Cardiac muscle cell (in vitro differentiated cells and primary cell): ENCODE measurements at places on chromosomes 2 and 18.
A peak's percentile ranks its signal among the peaks of the same experiment; 100 is the strongest.

DNA sequence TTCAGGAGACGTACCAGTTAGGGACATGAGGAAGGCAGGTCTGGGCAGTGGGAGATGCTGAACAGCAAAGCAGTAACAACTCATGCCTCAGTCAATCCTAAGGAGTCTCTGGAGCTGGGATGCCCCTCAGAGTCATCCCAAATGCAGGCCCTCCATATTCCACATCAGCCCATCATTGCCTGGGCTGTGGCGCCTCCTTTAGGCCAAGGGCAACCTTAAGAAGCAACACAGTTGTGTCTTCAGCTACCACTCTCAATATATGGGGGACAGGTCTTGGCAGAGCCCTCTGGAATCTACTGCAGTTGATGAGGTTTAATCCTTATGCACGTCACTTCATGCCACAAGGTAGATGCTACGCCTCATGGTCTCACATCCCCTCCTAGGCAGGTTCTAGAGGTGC lies 682.0 kb upstream of the RAB6C start:
- H3K27me3 ChIP-seq: no peaks in the 10 kb centered on the region
- DNase-seq: no peak
- no peaks in the 10 kb centered on the region for H3K36me3 ChIP-seq
- H3K4me3 ChIP-seq: no peak overlapping the region
- H3K27ac ChIP-seq: no peak overlapping the region
- no peaks in the 10 kb centered on the region for H3K4me1 ChIP-seq

GRCh38 chr2:74817304-74817675 lies 16.6 kb upstream of the HK2 start:
- peak overlapping the region; percentile 85 for H3K27ac ChIP-seq
- H3K27me3 ChIP-seq: no peaks in the 10 kb centered on the region
- no peak overlapping the region for H3K4me3 ChIP-seq

DNA sequence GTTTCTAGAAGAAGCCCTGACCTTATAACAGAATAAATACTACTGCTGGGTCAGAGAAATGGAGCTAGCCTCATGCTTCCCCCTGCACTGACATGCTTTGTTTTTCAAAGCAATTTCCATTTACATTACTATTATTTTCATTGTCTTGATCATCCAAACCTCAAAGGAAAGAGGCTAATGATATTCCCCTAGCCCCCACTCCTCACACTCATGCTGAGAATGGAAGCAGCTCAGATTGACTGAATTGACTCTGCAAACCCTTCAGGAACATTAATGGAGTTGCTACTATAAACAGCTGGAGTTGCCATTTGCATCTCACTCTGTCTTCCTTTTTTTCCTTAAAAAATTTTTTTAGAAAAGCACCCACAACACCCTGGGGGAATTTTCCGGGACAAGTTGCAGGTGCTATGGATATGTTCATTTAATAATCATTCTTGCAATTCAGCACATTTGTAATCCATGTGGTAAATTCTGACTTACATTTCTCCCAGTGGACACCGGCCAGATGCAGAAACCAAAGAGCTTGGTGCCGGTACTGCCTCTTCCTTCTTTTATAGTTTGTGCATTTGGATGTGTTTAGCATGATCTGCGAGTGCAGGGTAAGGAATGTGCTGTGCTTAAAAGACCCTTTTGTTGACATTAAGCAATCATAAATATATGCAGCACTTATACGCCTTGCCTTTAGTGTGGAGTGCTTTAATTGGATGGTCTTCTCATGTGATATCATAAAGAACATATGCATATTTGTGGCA lies 103.3 kb upstream of the OSR1 start:
- no peak overlapping the region for H3K27ac ChIP-seq
- no peak overlapping the region for H3K4me3 ChIP-seq
- no peaks in the 10 kb centered on the region for H3K36me3 ChIP-seq
- peak; percentile 17 for DNase-seq
- H3K4me1 ChIP-seq: no peaks in the 10 kb centered on the region

DNA sequence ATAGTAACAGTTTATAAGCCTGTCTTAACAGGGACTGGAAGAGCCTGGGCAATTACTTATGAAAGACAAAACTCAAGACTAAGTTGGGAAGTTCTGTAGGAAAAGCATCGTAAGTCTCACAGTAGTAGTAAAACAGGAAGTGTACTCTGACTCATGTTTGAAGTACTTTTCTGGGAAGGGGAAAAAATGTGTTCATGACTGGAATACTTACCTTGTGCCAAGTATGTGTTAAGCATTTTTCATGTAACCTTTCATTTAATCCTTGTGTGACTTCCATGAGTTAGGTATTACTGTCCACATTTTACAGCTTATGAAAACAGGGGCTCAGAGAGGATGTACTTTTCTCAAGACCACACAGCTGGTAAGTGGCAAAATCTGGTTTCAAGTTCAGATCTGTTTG lies 13.7 kb upstream of the SKOR2 start:
- DNase-seq: peak; percentile 31
- H3K4me3 ChIP-seq: no peak overlapping the region
- H3K4me1 ChIP-seq: peaks cover 6% of the 10 kb centered on the region
- peaks cover 87% of the 10 kb centered on the region for H3K27me3 ChIP-seq
- H3K27ac ChIP-seq: no peak overlapping the region
- no peaks in the 10 kb centered on the region for H3K36me3 ChIP-seq

GRCh38 chr2:109473616-109474318 lies 140.0 kb downstream of the SEPTIN10 start:
- no peak for DNase-seq
- no peaks in the 10 kb centered on the region for H3K27me3 ChIP-seq
- H3K36me3 ChIP-seq: no peaks in the 10 kb centered on the region
- H3K4me1 ChIP-seq: no peaks in the 10 kb centered on the region
- no peak overlapping the region for H3K4me3 ChIP-seq

GRCh38 chr2:212227755-212228154 lies 310.8 kb downstream of the ERBB4 start:
- H3K27me3 ChIP-seq: no peaks in the 10 kb centered on the region
- H3K4me3 ChIP-seq: no peak overlapping the region
- H3K36me3 ChIP-seq: no peaks in the 10 kb centered on the region
- no peak overlapping the region for H3K27ac ChIP-seq
- DNase-seq: peak; percentile 89

DNA sequence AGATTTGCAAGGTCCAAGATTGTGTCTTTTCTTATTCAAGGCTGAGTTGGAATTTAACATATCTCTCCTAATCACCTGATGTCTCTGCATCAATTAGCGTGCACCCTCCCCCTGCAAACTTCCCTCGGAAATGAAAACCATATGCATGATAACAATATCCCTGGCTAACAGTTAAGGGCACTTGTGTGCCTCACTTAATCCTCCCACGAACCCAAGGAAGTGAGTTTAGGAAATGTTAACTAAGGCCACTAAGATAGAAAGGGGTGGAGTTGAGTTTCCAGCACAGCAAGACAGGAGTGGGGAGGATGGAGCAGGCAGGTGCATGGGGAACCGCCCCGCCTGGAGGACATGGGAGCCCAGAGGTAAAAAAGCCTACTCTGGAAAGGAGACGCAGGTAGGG lies 52.4 kb upstream of the PTMA start:
- no peaks in the 10 kb centered on the region for H3K27me3 ChIP-seq
- H3K4me1 ChIP-seq: no peaks in the 10 kb centered on the region
- no peaks in the 10 kb centered on the region for H3K36me3 ChIP-seq
- H3K27ac ChIP-seq: no peak overlapping the region
- DNase-seq: no peak
- no peak overlapping the region for H3K4me3 ChIP-seq
